ENCODE measurements at places on chromosomes 13 and 19.

GRCh38 chr13:68850160-68850559 lies 1257.5 kb upstream of the ATXN8OS start:
- no peak for DNase-seq

DNA sequence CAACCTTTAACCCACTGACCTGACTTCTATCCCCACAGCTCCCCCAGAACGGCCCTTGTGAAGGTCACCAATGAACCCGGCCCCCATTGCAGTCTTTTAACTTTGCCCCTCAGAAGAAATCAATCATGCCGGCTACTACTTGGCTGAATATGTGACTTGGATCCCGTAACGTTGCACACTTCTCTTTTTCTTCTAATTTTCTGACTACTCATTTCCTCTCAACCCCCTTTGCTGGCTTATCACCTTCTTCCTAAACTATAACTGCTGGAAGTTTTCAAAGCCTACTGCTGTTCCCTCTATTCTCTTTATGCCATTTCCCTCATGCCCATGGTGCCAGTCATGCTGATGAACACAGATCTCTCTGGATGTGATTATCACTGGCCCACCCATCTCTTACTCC lies 367.6 kb downstream of the DNAJC15 start:
- no peak for DNase-seq

DNA sequence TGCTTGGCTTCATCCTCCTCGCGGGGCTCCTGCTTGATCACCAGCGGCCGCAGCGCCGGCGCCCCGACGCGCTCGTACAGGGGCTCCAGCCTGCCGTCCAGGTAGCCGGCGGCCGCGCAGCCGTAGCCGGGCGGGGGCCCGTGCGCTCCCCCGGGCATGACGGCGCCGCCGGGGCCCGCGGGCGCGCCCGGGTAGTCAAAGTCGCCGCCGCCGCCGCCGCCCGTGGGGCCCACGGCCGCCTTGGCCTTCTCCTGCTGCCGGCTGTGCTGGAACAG lies 497 bp downstream of the CEBPA start:
- DNase-seq, result no peak

- DNase-seq, result no peak
These were observed 118.8 kb downstream of the VWA8 start for GRCh38 chr13:41842036-41842620.

GRCh38 chr13:27408074-27408473 lies 16.3 kb upstream of the GTF3A start:
- DNase-seq, result no peak
